Iris pigment epithelial cell (primary cell): ENCODE measurements at places on chromosomes 11 and 22.
A peak's percentile ranks its signal among the peaks of the same experiment; 100 is the strongest.

- peak; percentile 21 for DNase-seq
Observed at GRCh38 chr11:45411228-45411946, 125.2 kb upstream of the SYT13 start.

- no peak for DNase-seq
Observed at GRCh38 chr11:12744826-12745502, 70.7 kb downstream of the TEAD1 start.

DNA sequence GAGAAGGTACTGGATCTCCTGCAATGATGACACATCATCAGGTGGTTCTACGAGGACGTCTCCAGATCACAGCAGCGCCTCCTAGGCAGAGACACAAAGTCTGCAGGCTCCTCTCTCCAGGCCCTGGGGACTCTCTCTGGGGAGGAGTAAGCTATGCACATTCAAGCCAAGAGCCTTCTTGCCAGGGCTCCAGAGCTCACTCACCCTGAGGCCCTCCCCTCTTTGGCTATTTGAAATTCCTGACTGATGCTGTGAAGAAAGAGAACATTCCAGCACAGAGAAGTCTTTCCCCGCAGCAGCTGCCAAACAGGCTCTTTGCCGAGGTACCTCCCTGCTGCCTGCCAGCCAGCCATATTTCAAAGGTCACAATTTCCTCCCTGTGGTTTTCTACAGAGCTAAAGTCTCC, 204.9 kb downstream of the CSNK2A3 start:
- peak; percentile 67 for DNase-seq

GRCh38 chr22:20834206-20834605, 24.4 kb downstream of the PI4KA start:
- no peak for DNase-seq

GRCh38 chr11:95684701-95685100, 104.9 kb downstream of the FAM76B start:
- no peak for DNase-seq

DNA sequence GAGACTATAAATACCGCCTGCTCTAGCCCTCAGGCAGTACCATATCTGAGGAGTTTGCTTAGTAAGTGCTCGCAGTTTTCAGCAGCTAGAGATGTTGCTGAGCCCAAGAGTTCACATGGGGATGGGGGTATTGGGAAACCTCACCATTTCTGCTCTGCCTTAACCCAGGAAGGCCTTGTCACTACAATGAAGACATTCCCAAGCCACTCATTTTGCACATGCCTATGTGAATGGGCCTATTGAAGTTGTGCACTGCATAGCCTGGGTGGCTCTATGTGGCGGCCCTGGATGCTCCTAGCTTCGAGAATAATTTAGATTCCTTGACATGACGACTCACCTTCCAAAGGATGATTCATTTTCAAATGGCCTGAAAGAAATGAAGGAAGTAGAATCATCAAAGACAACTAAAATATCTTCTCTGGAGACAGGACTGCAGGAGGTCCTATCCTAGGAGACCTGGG, 163.4 kb downstream of the ADAMTS15 start:
- no peak for DNase-seq

GRCh38 chr22:20245577-20246367, 22.3 kb downstream of the RTN4R start:
- no peak for DNase-seq

GRCh38 chr11:1947592-1948237, 583 bp downstream of the MRPL23 start:
- no peak for DNase-seq

GRCh38 chr11:112864672-112865071, 96.5 kb upstream of the NCAM1 start:
- DNase-seq, result no peak

- DNase-seq, result peak; percentile 81
Observed at GRCh38 chr22:45504373-45505341, 2.0 kb downstream of the FBLN1 start.

- no peak for DNase-seq
Observed at GRCh38 chr11:132100583-132100982, 730.2 kb downstream of the NTM start.

- DNase-seq, result no peak
Observed at GRCh38 chr22:19419086-19419463, 12.5 kb downstream of the HIRA start.

DNA sequence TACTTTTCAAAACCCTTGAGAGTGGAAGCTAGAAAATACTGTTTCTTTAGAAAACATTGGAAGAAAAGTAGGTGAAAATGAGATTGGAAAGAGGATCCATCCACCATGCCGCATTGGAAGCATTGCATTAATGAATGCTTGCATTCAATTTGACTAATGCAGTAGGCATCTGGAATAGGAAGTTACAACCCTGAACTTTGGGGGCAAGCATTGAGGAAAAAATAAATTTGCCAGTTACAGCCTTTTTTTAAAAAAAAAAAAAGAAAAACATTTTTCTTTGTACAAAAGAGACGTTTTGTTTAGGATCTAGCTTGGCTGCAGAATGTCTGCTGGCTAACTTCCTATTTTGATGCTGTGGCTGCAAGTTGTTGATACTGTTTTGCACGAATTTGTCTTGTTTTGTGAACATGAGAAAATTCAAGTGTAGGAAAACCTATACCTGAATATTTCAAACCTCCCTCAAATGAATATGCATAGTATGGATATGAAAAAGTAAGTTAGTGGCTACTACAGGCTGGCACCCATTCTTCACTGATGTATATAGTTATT, 28.1 kb downstream of the RTN3 start:
- DNase-seq, result no peak

- peak; percentile 82 for DNase-seq
Observed at GRCh38 chr11:66883016-66883965, 26.4 kb downstream of the LRFN4 start.

GRCh38 chr11:96161307-96162089, 181.5 kb downstream of the MAML2 start:
- peak; percentile 66 for DNase-seq

DNA sequence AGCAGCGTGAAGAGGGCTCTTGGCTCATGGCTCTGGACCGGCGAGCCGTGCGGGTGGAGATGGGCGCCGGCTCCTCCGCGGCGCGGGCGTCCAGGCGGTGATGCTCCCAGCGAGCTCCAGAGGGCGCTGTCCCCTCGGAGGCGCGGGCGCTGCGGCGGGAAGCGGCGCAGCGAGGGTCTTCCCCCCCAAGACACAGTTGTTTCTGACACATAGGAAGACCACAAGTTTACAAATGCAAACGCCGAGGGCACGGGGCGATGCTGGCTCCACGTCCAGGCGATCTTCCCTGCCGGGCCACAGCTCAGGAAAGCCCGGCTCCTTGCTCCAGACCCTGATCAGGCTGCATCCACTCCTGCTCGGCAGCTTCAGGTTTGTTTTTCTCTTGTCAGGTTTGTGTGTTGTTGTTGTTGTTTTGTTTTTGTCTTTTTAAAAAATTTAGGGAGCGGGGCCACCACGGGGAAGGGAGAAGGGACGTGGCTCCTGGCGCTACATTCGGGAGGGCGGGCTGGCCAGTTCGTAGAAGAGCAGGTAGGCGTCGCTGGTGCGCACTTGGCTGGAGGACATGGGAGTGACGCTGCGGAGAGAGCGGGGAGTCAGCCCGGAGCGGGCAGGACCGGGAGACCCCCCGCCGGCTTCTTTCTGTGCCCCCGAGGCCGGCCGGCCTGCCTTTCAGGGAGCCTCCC, 10.0 kb upstream of the MFRP start:
- DNase-seq, result peak; percentile 66

- no peak for DNase-seq
Observed at GRCh38 chr11:6664551-6664950, 8.9 kb upstream of the DCHS1 start.

GRCh38 chr11:120781486-120782120, 242.3 kb upstream of the TBCEL start:
- DNase-seq, result no peak

DNA sequence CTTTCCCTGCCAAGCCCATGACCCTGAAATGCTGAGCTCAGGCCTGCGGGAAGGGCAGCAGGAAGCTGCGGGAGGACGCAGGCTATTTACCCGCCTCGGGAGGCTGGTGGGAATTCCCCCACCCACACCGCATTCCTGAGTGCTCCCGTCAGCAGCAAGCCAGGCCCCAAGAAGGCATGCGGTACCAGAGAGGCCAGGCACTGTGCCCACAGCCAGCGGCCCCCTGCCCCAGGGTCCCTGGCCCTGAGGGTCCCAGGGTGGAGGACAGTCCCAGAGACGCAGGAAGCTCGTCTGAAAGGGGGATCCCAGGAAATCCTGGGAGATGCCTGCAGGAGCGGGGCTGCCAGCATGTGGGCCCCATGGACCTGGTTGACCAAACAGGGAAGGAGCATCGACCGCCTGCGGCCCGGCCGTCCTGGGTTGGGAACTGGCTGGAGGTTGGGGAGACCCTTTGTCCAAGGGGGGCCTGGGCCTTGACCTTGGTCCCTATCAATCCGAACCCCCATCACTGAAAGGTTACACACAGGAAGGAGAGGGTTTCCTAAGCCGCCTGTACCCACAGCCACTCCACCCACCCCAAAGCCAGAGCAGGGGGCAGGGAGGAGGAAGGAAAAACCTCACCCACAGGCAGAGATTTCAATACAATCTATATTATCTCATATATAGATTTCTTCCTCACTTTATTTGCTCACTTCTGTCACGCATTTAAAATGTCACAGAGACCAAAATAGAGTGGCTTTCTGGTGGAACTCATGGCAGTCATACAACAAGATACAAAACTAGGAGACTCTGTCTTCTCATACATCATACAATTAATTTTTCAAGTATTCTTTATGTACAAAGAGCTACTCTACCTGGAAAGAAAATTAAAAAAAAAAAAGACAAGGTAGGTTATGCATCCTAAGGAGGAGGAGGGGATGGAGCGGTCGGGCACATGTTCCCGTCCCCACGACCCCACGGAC, 17.1 kb downstream of the MAFF start:
- DNase-seq, result peak; percentile 98

- DNase-seq, result no peak
Observed at GRCh38 chr11:22753416-22753815, 76.2 kb downstream of the SVIP start.

GRCh38 chr22:46028106-46028991, 51.4 kb upstream of the WNT7B start:
- DNase-seq, result no peak

DNA sequence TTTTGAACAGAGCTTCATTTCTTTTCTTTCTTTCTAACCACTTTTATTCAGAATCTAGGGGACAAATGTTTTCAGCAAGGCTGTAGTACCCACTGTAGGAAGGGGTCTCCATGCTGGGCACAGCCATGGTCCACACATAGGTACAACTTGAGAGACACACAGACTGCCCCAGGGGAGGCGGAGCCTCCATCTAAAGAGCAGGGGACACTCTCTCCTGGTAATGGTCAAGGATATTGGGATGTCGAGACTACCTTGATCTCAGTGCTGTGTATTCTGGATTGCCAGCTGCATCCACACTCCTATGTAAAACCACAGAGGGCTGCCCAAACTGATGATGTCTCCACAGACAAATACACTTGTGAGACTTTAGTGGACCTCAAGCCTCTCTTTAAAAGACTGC, 2.9 kb upstream of the APOL3 start:
- DNase-seq, result no peak

DNA sequence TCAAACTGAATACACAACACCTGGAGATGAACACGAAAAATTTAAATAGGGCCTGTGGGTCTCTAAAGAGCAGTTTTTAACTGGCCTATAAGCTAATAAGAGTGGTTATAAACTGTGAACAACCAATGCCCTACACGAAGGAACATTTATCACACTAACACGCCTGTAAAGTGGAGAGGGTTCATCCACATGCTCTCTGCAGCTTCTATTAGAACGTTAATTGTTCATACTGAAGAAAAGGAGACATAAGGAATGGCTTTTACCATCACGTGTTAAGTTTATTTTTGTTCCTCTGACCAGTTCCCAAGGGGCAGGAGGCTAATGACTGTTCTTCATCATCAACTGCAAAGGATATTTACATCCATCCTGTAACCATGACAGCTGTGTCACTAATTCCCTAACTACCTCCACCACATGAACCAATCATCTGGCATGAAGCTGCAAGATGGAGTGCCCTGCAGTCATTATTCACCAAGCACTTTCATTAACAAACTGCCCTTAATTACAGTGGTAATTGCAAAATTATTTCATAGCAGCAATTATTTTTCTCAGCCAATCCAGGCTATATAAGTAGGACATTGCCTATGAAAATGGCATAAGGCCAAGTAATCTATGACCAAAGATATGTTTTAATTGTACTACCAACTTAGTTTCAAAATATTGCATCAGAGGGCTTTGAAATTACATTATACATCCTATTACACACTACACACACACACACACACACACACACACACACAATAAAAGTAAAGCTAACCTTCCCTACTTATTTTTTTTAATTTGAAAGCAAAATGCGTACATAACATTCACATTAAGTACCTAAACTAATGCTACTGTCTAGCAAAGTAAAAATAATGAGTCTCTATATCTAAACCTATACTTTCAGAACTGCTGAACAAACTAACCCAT, 186.7 kb downstream of the CADM1 start:
- no peak for DNase-seq

- peak; percentile 23 for DNase-seq
Observed at GRCh38 chr11:84408946-84409411, 1122.8 kb upstream of the CCDC90B start.

DNA sequence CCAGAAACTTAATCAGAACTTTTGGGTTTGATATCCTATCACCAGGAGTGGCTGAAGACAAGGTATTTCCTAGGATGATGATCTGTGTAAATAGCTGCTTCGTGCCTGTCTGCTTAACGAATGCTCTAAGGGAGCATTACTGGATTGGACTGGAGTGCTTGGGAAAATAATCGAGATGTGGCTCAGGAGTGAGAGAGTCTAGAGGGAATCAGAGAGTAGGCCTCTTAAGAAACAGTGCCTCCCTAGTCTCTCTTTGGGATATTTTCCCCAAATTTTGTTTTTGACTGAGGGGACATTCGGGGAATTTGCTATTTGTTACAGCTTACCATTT, 2.5 kb downstream of the MAML2 start:
- DNase-seq, result peak; percentile 41

- no peak for DNase-seq
Observed at GRCh38 chr22:28120691-28121592, 201.9 kb upstream of the PITPNB start.

GRCh38 chr11:118102721-118103261, 16.0 kb upstream of the SMIM35 start:
- DNase-seq, result no peak

DNA sequence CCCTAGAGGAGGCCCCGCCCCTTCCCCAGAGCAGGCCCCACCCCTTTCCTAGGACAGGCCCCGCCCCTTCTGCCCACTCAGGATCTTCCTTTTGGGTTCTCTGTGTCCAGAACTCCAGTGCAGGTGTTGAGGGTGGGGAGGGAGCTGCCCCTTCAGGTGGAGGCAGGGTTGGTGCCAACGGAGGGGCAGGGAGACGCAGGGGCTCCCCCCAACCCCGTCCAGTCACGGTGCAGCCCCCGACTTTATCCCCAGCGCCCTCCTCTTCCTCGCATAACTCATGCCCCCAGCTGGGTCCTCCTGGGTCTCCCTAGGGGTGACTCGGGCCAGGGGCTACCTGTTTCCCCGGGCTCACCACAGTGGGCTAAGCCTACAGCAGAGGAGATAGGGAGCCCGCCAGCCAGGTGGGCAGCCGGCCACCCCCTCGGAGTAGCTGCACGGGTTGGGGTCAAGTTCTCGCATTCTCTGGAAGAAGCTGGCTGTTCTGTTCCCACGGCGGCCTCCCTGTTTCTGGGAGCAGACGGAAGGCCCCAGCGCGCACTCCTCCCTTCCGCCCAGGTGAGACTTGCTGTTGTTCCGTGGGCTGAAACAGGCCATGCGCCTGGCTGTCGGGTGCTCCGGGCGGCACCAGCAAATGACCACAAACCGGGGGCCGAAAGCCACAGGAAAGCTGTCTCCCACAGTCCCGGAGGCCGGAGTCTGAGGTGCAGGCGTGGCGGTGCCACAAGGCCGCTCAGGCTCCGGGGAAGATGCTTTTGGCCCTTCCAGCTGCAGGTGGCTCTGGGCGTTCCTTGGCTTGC, 38.9 kb downstream of the MUC2 start:
- no peak for DNase-seq
